Stimulated activated CD8-positive, alpha-beta memory T cell treated with anti-CD3 and anti-CD28 coated beads, Interleukin-4, amount 100 ng/mL, for 48 hours (primary cell): ENCODE measurements at places on chromosomes 7 and 10.
A peak's percentile ranks its signal among the peaks of the same experiment; 100 is the strongest.

DNA sequence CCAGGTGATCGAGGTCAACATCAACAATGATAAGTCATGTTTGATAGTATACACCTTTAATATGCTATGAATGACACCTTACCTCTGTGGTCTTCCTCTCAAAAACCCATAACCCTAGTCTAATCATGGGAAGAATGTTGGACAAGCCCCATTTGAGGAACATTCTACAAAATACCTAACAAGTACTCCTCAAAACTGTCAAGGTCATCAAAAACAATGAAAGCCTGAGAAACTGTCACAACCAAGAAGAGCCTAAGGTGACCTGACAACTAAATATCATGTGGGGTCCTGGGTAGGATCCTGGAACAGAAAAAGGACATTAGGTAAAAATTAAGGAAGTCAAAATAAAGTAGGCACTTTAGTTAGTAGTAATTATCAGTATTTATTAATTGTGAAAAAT, 5.9 kb upstream of the NUDCD3 start:
- DNase-seq = no peak

DNA sequence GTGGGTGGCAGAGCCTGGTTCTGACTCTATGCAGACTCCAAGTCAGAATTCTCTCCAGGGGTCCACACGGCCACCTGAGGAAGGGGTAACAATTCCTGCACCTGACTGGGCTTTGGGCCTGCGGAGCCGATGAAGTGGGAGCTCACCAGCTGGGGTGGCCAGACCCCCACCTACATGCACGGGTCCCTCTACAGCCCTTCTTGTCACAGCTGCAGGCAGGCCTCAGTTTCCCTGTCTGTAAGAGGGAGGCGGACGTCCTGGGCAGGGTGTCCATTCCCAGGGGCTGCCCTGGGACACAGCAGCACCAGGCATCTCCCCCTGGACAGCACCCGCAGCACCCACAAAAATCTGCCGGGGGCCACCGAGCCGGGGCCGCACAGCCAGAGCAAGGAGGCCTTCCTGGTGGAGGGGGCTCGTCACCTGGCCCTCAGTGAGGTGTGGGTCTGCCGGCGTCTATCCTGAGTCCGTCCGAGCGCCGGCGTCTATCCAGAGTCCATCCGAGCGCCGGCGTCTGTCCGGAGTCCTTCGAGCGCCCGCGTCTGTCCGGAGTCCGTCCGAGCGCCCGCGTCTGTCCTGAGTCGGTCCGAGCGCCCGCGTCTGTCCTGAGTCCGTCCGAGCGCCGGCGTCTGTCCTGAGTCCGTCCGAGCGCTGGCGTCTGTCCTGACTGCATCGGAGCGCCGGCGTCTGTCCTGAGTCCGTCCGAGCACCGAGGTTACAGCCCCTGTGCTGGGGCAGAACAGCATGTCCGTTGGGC, 65.1 kb downstream of the PDGFA start:
- no peak for DNase-seq

DNA sequence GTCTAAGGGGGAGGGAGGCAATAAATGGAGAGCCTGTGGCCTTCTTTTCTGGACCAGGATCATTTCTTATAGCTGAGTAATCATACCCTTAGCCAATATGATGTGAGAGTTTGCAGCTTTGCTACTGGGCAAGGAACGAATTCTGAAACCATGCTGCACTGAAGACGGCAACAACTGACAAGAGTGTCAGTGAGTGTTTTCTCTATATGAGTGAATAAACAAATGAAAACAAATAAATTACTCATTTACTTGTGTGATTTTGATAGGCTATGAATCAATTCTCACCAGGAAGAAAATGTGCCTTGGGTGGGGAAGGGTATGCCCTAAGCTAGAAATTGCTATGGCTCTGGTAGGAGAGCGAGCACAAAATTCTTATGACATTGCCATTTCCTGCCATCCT, 79.4 kb upstream of the LRRN3 start:
- DNase-seq = no peak

GRCh38 chr7:17709599-17709998, 230.7 kb downstream of the SNX13 start:
- no peak for DNase-seq

- no peak for DNase-seq
Measured at GRCh38 chr10:94370501-94370900, 7.8 kb upstream of the NOC3L start.

- DNase-seq = no peak
Measured at GRCh38 chr10:992871-993270, 4.6 kb downstream of the GTPBP4 start.

- DNase-seq = no peak
Measured at GRCh38 chr10:48792687-48793096, 108.0 kb downstream of the WDFY4 start.

DNA sequence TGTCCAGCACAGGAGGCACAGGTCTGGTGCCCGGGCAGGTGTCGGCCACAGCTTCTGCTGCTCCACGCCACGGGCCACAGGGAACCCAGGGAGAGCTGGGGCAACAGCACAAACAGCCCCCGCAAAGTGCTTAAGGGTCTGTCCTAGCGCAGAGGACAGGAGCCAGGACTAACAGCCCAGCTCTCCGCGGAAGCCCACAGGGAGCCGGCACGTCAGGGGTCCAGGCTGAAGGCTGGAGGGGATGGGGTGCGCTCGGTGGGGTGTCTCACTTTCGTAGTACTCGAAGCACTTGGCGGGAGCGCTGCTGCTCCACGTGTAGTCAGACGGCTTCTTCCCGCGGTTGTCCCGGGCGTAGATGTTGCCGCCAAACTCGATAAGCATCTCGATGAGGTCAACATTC, 24.9 kb downstream of the ASB13 start:
- no peak for DNase-seq

- DNase-seq = no peak
Measured at GRCh38 chr10:98316170-98316569, 48.2 kb upstream of the LOXL4 start.

DNA sequence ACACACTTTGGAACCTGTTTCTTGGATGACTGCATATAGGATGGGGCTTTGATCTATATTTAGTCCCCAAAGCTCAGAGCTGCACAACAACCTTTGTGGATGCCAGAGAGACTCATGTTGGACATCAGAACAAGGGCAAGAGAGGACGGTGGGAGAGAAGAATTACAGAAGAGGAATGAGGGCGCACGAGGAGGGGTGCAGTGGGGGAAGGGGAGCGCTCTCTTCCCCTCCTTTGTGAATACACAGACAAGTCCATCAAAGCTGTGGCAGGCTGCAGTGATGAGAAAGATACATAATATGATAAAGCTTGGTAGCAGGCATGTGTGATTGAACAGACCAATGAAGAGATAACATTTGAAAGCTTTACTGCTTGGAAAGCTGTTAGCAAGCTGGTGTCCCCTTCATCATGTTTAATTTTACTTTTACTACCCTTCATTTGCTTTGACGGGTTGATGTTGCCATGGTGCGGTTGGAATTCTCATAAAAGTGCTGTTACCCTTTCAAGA, 857.8 kb downstream of the KCNMA1 start:
- no peak for DNase-seq

- no peak for DNase-seq
Measured at GRCh38 chr10:71323407-71323806, 4.3 kb downstream of the SLC29A3 start.

GRCh38 chr7:30928254-30928872, 16.7 kb downstream of the AQP1 start:
- DNase-seq = no peak

DNA sequence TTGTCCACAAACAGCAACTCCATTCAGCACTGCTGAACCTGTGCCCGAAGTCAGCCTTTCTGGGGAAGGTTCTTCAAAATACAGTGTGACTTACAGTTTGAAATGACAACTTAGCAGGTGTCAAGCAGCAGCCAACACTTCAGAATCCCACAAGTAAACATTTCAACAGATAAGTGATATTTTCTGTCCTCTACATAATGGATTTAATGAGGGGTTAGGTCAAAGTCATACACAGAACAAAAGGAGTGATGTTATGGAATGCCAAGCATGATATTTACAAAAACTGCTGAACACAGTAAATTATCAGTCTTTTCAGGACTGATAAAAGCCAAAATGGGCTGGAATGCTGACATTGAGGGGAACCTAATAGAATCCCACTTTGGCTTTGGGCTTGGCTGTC, 77.6 kb upstream of the JAZF1 start:
- DNase-seq = no peak

- DNase-seq = peak; percentile 52
Measured at GRCh38 chr7:132455378-132455777, 120.9 kb downstream of the PLXNA4 start.

DNA sequence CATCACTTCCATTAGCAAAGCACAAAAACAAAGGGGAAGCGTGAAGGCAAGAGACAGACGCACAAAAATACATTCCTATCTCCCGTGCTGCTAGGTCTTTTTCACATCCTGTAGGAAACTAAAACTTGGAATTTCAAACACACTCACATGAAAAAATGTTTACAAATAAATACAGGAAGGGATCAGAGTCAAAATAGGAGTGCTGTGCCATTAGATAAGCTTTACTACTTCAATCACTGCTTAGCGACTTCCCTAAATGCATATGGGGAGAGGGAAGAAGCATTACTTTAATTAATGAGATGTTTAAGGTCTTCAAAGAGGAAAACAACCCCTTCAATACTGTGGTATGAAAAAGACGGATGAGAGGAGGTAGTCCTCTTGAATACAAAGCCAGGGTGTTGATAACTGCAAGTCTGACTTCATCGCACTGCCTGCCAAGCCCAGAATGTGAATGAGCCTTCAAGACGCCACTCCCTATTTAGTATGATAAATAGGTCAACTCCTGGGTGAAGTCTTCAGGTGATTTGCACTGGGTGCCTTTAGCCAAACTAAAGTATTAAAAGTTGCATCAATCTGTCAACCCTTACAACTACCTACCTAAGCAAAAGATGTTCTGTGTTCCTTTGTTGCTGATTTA, 13.9 kb downstream of the PARD3 start:
- no peak for DNase-seq

DNA sequence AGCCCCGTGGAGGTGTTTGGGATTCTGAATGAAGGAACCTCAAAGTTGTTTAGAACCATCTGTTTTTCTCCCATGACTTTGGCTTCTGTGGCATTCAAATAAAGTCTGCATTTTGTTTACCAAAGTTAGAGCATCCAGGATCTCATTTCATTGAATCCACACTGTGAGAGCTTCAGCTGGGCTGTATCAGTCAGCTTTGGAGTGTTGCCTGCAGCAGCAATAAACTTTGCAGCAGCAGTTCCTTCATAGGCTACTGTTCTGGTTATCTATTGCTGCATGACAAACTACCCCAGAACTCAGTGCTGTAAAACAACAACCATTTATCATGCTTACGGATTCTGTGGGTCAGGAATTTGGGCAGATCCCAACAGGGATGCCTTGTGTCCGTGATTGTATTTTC, 1575.2 kb upstream of the LRRTM3 start:
- no peak for DNase-seq

DNA sequence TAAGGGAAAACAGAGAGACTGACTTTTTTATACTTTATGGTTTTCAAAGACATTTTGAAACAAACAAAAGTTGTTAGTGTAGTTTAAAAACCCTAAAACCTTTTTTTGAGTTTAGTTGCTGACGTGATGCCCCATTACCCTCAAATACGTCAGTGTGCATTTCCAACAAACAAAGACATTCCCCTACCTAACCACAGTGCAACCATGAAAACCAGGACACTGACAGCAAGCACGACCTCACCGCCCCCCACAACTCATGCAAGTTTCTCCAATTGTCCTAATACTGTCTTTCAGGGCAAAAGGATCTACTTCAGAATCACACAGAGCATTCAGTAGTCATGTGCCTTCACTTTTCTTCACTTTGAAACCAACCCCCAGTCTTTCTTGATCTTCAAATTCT, 75.0 kb downstream of the WNT2 start:
- DNase-seq = no peak

DNA sequence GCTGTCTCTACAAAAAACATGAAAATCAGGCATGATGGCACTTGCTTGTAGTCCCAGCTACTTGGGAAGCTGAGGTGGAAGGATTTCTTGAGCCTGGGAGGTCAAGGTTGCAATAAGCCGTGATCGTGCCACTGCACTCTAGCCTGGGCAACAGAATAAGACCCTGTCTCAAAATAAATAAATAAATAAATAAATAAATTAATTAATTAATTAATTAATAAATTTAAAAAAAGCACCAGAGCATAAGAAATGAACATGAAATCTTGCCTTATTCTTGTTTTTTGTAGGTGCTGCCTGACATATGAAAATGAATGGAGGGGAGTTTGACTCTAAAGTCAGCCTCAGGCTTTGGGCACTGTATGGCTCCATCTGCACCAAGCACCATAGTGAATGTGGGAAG, 69.9 kb downstream of the GATA3 start:
- no peak for DNase-seq

GRCh38 chr7:34675749-34676374, 17.8 kb downstream of the NPSR1 start:
- DNase-seq = peak; percentile 35

GRCh38 chr7:50629238-50629901, 64.2 kb upstream of the DDC start:
- no peak for DNase-seq
